ENCODE measurements at places on chromosomes 5 and 9.

DNA sequence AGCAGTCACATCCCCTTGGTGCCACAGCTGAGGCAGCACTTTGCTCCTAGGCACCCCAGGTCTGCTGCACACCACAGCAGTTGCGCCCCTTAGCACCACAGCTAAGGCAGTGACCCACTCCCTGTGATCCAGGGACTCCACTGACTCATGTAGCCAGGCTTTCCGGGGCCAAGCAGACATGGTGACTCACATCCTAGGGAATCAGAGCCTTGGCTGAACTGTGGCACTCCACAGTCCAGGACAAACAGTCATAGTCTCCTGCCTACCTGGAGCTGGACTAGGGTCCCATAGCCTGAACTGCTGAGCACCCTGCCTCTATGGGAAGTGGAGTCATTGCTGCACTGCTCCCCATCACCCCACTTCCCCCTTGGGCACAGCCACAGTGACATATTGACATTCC, 338.7 kb downstream of the NPR3 start:
- peak; percentile 94 for DNase-seq

DNA sequence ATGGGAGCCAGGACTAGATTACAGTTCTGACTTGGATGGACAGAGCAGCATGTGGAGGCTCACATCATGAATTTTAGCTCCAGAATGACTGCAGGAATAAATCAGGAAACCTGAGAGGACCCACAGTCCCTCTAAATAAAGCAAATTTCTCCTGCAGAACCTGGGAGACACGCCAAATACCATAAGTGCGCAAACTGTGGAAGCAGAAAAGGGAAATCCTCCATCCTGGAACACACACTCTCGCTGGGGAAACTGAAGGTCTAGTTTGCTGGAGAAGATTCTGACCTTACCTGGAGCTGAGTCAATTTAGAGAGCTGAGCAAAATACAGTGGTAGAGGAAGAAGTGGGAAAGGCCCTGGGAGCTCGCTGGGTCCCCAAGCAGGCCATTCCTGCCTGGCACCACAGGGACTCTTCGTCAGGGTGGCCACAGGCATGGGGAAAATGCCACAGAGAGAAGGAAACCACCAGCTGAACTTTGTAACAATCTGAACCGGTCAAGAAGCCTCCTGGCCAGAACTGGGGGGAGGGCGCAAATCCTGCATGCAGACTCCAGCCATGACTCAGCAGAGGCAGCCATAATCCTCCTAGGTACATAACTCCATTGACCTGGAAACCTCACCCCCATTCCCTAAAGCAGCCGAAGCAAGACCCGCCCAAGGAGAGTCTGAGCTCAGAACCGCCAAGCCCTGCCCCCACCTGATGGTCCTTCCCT, 390.9 kb downstream of the LRRC70 start:
- DNase-seq: peak; percentile 9

DNA sequence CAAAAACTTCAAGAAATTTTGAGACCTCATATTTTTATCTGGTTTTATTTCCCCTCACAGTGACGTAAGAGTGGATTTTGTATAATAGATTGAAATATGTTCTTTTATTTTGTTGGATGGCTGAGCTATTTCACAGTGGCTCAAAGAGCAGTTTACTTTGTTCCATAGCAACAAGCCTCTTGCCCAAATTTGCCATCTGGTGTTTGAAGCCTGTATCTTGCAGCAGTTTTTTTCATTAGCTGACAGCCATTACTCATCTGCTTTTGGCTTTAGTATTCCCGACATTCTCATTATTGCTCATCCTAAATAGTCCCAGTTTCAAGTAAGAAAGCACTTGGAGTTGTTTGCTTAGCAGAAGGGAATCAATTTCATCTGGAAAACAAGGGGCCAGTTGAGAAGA, 36.3 kb downstream of the GDA start:
- no peak for DNase-seq

GRCh38 chr9:88322906-88323566, 65.2 kb upstream of the SPIN1 start:
- peak; percentile 76 for DNase-seq

DNA sequence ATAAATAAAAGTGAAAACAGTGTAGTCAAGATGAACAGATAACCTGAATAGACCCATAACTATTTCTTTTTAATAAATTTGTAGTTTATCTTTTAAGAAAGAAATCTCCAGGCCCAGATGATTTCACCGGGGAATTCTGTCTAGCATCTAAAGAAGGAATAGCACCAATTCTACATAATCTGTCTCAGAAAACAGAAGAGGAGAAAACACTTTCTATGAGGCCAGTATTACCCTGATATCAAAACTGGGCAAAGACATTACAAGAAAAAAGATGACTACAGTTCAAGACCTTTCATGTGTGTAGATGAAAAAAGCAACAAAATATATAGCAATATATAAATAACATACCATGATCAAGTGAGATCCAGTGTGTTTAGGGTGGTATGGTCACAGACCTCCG, 31.4 kb downstream of the TTC23L start:
- DNase-seq: no peak

DNA sequence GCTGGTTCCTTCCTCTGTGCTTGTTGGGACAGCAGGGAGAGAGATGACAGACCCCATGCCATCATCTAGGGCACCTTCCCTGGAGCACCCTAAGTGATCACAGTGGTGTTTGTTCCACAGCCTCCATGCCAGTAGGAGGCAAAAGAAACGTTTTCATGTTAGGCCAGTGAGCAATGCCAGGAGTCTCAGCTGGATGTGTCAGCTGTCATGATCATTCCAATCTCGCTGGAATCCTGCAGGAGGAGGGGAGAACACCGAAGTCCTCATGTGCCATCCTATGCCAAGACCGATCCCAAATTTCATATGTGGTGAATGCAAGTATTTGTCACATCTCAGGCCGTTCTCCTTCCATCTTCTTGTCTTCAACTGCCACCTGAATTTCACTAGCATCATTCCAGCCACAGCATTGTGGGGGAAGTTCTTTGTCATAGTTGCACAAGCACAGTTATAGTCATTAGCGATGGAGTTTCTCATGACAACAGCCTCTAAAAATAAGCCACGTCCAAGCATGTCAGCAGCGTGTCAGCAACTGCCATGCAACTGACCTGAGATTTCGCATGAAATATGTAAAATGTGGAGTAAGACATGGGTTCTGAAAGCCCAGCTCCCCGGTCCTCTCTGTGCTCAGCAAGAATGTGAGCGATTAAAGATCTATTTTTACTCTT, 97.2 kb upstream of the DNAH5 start:
- no peak for DNase-seq

DNA sequence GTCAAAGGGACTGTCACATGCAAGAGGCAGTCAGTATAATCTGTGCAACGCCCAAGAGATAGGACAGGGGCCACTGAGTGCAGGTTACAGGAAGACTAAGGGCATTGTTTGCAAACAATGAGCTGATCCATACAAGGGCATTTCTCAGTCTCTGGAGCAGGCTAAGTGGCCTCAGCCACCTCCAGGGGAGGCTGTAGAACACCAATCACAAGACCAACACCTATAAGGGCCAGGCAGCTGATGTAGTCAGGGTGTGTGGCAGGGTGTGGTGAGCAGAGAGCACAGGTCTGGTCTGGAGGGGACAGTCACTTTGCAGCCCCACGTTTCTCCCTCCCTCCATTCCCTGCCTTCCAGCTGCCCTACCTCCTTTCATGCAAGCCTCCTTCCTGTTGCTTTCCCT, 83.2 kb upstream of the ADRA1B start:
- DNase-seq: no peak

- DNase-seq: peak; percentile 67
Observed at GRCh38 chr5:78908173-78909061, 76.7 kb downstream of the ARSB start.

GRCh38 chr5:107389130-107389774, 281.5 kb downstream of the EFNA5 start:
- DNase-seq: peak; percentile 83

- DNase-seq: peak; percentile 26
Observed at GRCh38 chr5:123538670-123539459, 26.9 kb downstream of the CSNK1G3 start.

DNA sequence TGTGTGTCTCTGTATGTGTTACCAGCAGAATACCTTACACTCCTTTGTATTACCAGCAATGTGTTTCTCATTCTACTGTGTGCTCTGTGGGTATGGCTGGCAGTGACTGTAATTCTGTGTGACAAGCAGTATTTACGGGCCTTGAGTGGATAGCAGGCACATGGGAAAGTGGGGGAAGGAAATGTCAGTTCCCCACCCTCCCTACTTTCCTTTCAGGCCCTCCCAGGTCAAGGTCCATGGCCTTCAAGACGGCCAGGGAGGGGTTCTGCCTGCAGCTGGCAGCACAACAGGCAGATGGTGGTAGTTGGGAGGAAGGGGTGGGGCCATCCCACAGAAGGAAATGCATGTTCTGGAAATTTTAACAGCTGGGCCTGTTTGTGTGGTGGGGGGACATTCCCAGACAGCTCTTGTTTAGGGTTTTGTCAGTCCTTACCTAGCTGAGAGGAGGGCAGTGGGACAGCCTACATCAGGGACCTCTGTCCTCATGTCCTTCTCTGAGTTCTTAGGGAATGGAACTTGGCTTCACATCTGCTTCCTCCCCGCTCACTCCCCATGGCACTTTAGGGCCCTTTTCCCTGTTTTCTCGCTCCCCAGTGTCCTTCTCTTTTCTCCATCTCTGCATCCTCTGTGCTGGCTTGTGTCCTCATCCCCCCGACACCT, 14.6 kb upstream of the TNIP1 start:
- no peak for DNase-seq

- DNase-seq: no peak
Observed at GRCh38 chr5:160456480-160457177, 35.0 kb downstream of the PTTG1 start.

DNA sequence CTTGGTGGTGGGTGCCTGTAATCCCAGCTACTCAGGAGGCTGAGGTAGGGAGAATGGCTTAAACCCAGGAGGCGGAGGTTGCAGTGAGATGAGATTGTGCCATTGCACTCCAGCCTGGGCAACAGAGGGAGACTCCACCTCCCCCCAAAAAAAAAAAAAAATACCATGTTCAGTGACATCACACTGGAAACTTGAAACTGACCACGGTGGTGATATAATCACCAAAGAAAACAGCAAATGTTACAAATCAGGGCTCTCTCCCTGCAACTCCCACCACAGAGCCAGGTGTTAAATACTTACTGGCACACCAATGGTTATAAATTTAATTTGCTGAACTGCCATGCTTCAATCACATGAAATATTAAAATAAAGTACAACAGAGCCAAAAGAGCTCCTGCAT, 81.4 kb downstream of the ZNF608 start:
- no peak for DNase-seq

DNA sequence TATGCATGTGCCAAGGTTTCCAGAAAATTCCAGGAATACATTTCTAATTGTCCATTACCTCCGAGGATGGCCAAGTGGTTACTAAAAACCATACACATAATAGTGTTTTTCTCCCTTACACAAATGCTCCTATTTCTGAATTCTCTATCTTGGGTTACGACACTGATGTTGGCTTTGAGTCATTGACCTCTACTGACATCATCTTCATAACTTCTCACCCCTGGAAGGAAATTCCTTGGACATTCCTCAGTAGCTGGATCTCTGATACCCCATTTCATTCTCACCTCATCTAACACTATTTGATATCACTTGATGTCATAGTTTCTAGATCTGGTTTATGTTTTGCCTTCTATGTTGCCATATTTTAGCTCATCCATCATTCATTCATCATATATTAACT, 287.2 kb downstream of the CTNND2 start:
- no peak for DNase-seq

DNA sequence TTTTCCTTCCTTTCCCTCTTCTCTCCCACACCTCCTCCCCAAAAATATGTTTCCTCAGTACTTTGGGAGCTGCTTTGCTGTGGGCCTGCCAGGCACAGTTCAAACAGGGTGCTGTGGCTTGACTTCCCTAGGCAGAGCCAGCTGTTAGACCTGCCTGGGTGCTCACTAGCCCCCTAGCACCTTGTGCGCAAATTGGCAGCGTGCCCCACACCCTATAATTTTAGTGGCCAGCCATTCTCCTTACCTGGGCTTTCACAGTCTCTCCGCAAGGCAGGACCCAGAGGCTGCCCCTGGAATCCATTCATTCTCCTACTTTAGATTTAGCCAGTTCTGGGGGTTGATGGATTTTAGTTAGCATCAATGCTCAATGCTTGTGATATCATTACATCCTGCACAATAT, 72.3 kb downstream of the ANGPTL2 start:
- DNase-seq: no peak

GRCh38 chr5:38660194-38660668, 103.8 kb upstream of the LIFR start:
- no peak for DNase-seq

DNA sequence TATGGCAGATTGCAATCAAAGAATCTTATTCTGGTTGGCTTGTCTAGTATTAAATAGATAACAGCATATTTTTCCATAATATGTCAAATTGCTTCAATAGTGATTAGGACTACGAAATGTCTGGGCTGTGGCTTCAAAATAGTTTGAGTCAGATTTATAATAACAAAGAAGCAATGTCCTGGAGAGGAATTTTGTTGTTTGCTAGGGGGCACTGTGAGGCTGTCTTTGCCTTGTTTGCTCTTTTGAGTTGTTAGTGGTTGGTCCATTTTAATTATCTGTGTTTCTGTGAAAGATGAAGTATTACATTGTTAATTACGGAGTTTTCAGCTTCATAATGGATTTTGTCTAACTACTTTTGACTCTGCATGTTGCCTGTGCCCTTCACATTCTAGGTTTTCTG, 713.6 kb downstream of the TLE4 start:
- DNase-seq: peak; percentile 46

- peak; percentile 19 for DNase-seq
Observed at GRCh38 chr9:134564431-134565170, 77.0 kb upstream of the COL5A1 start.

DNA sequence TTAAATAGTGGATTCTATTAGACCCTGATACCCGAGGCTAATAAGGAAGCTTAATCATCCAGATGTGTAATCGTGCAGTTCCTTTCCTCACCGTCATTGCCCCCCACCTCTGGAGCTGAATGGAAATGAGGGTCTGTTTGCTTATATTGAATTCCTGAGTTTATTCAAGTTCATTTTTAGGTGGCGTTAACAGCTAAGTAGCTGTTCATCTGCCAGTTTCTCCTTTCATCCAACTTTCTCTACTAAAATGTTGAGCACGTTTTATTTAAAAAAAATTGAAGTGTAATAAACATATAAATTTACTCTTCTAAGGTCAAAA, 291.0 kb downstream of the DOCK8 start:
- DNase-seq: no peak

DNA sequence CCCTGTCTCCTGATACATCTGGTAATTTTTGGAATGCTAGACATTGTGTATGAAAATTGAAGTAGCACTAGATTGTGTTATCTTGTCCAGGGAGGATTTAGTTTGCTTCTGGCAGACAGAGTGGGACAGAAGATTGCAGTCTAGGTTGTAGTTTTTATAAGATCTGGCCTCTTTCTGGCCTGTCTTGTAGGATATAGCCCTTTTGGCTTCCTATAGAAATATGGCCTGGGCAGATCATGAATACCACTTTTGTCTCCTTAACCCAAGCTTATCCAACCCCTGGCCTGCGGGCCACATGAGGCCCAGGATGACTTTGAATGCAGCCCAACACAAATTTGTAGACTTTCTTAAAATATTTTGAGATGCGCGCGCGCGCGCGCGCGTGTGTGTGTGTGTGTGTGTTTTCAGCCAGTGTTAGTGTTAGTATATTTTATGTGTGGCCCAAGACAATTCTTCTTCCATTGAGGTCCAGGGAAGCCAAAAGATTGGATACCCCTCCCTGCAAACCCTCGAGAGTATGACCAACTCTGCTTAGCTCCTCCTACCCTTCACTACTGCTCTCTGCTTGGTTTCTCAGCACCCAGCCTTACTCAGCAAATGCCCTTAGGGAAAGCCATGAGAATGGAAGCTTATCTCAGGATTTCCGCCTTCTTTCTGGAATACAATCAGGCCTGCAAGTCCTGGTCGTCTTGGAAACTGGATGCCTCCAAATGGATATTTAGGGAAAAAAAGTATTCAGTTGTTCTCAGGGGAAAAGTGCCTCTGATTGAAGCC, 26.5 kb downstream of the ANKRD33B start:
- DNase-seq: peak; percentile 51
